ENCODE measurements at places on chromosomes 6 and 20. TPM values are rescaled to one million over a fixed set of nuclear protein-coding genes. Genes with fewer than 3 reads are reported as not detected.

The CDC25B gene
- 24.2 TPM for total RNA-seq

The LY6G6C gene
- total RNA-seq, result not detected

The PDE10A gene
- total RNA-seq, result 9.9 TPM

The ARID1B gene
- total RNA-seq, result 33.3 TPM

The CST4 gene
- not detected for total RNA-seq

The EEF1A2 gene
- 7.9 TPM for total RNA-seq

The CRISP2 gene
- total RNA-seq, result not detected

The DEFB121 gene
- not detected for total RNA-seq

The SLC22A1 gene
- total RNA-seq, result 0.09 TPM

The SSTR4 gene
- not detected for total RNA-seq

The FAM209B gene
- not detected for total RNA-seq
